ENCODE measurements at places on chromosomes 11 and 22. TPM values are rescaled to one million over a fixed set of nuclear protein-coding genes. Genes with fewer than 3 reads are reported as not detected.

DNA sequence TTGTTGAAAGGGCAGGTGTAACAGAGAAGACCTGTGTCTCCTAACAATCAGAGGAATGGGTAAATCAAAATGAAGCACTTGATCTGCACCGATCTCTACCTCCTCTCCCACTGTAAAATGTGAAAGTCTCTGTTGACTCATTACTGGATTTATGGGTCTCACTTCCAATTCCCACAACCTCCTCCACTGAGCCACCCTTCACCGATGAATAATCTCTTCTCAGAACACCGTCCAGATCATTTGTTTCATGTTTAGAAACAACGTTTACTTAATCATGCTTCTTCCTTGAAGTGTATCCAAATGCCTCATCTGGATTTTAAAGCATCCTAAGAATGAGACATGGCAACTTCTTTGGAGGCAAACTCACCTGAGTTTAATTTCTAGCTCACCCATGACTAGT is 643.6 kb downstream of the ETS1 start:
- no peak for DNase-seq

DNA sequence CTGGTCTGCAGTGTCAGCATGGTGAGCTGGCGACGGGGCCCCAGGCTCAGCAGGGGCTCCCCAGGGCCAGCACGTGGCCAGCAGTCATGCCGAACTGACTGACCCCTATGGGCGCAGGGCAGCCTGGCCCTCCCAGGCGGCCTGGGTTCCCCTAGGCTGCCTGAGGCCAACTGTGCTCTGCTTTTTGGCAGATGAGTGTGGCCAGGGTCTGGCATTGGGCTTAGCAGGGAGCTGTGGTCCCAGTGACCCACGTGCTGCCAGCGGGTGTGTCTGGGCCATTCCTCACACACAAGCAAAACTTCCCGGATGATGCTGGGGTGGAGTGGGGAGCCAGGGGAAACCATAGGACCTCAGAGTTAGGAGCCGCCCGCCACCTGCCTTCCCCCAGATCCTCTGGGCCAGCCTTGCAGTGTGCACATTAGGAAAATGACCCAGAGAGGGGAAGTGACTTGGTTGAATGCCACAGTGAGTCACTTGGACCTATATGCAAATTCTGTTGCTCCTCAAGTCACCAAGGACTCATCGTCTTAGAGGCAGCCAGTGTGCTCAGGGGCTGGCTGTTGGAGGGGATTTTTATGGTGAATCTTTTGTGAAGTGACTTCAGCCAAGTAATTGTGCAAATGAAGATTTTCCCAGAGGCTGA is 6.5 kb downstream of the ADORA2A start:
- peak; percentile 57 for DNase-seq

GRCh38 chr11:103266167-103266831 is 157.1 kb downstream of the DYNC2H1 start:
- no peak for DNase-seq

- DNase-seq, result peak; percentile 77
These were observed 53.8 kb downstream of the ST14 start for GRCh38 chr11:130213143-130213978.

The AHNAK gene
- 246 TPM for total RNA-seq

The ELMOD1 gene
- not detected for total RNA-seq

DNA sequence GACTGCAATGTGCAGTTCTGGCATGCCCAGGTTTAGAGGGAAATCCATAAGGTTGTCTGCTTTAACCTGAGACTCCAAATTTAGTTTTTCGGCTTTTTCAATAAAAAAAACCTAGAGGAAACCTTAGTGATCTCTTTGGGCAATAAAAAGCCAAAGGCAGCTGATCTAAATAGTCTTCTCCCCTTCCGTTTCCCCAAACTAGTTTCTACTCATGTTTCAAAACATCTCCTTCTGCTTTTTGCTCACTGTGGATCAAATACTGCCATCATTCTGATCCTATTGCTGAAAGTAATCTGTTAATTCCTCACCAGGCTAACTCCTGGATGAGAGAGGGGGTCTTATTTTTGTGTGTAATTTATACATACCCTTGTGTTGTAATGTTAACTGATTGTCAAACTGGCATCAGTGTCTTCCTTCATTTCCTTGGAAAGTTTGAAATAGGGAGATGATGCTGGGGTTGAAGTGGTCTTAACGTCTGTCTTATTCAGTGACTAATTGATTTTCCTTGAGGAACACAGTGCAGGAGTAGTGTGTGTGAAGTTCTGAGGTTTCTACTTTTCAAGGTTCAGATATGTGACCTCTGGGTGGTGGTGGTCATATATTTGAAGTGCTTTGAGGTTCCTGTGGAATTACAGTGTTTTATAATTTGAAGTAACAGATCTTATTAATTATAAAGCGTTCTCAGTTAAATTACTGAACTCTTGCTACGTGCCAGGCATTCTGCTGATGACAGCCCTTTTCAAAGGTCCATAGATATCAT is 55.0 kb downstream of the ARHGAP42 start:
- DNase-seq, result no peak

- no peak for DNase-seq
These were observed 188.1 kb downstream of the MYO18B start for GRCh38 chr22:25930083-25930482.
